CD4-positive, alpha-beta T cell treated with Interleukin-2 at 100 ng/mL for 4 hours (primary cell): ENCODE measurements at places on chromosomes 4 and X.

DNA sequence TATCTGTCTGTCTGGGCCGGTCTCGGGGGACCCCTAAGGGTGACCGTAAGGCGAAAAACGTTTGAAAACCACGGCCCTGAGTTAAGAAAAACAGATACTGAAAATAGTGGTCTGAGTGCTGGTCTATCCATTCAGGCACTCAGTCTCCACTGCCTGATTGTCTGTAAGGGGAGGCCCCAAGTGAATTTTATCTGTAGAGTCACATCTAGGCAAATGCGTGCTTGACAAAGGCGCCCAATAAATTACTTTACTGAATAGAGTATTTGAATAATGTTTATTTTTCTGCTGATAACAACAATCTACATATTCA is 465 bp downstream of the HNRNPH2 start:
- no peak for DNase-seq

GRCh38 chrX:68490644-68491043 is 8.2 kb upstream of the YIPF6 start:
- no peak for DNase-seq

DNA sequence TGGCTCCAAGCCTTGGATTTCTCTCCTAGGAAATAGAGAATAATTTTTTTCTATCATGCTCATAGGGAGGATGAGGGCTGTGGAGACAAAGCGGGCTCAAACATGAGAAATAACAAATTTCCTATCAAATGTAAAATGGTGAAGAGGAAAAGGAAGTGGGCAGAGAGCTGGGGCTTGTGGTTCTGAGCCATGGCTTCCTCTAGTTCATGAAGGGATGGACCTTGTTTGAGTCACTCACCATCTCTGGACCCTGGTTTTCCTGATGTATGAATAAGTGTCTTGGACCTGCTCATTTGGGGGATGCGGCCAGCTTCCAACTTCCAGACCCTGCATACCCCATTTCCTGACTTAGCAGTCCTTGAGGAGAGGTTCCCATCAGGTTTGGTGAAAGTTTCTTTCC is 63.0 kb downstream of the MSX1 start:
- no peak for DNase-seq

GRCh38 chr4:92184566-92184965 is 119.2 kb upstream of the GRID2 start:
- no peak for DNase-seq

DNA sequence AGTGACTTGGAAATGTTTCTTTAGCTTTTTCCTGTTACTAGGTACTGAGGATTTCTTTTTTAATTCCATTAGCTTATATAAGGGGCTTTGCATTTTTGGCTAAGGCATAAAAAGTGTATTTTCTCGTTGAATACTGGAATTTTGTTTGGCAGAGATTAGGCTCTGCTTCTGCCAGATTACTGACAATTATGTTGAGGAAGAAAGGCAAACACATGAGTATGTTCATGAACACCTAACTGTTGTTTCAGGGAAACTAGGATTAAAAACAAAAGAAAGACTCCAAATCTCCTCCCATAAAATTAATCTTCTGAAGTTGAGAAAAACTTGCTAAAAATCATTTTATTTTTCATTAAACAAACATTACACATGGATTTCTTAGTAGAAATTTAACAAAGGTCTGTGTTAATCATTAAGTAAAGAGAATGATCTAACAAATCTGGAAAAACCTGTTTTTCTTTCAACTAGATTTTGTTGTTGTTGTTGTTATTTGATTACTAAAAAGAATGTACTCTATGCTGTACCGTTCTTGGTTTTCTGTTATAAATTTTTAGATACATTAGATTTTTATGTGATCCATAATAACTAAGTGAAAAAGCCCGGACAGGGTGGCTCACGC is 43.3 kb upstream of the STAG2 start:
- no peak for DNase-seq
